ENCODE measurements at places on chromosomes 3 and 15. TPM values are rescaled to one million over a fixed set of nuclear protein-coding genes. Genes with fewer than 3 reads are reported as not detected.

GP9 gene
- total RNA-seq: not detected

GRCh38 chr3:114143817-114144216, 35.0 kb downstream of the DRD3 start:
- DNase-seq: no peak

- DNase-seq: no peak
These were observed 73.9 kb upstream of the ADPGK start for GRCh38 chr15:72857331-72858063.

GRCh38 chr3:118683636-118684035, 351.0 kb downstream of the IGSF11 start:
- no peak for DNase-seq

DNA sequence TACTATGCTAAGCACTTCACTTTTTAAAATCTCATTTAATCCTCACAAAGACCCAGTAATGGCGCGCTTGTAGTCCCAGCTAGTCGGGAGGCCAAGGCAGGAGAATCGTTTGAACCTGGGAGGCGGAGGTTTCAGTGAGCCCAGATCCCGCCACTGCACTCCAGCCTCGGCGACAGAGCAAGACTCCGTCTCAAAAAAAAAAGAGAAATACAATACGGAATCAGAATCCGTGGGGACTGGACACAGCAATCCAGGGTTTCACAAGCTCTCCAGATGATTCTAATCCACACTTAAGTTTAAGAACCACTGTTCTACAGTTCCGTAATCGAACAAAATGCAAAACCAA, 426 bp upstream of the SUMF1 start:
- DNase-seq: no peak

GRCh38 chr15:63983061-63983711, 63.1 kb downstream of the DAPK2 start:
- no peak for DNase-seq

Data from PC-3 (cell line).